CD4-positive, alpha-beta T cell treated with Interleukin-1 beta for 1 hour (primary cell): ENCODE measurements at places on chromosomes 1 and 21.

- no peak for DNase-seq
These were observed 84.1 kb downstream of the GPR88 start for GRCh38 chr1:100622037-100622436.

DNA sequence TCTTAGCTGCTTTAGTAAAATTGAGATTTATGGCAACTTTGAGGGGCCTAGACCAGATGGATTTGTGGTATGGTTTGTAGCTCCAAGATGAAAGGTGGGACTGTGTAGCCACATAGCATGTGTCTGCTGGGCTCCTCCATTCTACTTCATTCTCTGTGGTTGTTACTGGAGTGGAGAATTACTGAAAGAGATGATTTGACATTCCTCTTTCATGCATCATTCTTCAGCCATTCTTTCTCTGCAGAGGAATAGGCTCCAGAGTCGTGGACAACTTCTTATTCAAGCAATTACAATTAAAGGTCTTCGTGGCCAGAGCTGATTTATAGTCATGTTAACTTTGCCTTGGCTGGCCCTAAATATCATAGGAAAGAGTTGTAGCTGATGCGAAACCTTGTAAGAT is 328.9 kb downstream of the PAPPA2 start:
- DNase-seq, result no peak

- no peak for DNase-seq
These were observed 160.2 kb upstream of the IRF2BP2 start for GRCh38 chr1:234769986-234770795.

GRCh38 chr1:68340951-68341350 is 108.6 kb upstream of the WLS start:
- no peak for DNase-seq

DNA sequence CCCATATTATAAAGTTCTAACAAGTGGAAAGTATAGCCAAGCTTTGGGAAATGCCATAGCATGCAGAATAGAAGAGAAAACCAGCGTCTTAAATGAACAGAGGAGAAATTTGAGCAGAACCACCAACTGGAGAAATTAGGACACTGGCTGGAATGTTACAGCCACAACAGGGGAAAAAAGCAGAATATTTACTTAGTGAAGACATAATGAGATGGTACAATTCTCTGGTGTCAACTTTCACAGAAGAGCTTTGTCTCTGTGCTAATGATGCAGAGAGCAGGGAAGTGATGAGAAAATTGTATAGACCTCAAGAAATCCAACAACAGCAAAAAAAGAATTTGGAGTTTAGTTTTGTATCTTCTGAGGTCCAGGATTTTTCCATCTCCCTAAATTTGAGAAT is 249.7 kb downstream of the KIF26B start:
- DNase-seq, result no peak

GRCh38 chr21:41481191-41481590 is 26.8 kb downstream of the TMPRSS2 start:
- no peak for DNase-seq

DNA sequence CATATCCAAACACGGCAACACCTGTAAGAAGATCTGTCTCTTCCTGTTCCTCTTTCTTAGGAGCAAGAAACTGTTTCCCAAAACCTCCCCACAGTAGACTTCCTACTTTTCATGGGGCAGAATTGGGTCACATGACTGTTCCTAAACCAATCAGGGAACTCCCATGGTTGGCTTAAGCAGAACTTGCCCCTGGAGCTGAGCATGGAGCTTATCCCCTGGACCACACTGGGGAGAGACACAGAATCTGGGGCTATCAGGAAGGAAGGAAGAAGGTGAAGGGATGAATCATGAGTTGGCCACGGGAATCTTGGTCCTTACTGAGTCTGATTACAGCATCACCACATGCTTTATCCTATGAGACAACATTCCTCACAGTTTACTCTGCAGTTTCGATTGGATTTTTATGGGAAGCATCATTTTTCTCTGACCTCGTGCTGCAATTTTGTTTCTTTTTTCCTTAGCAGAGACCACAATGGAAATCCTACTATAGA is 81.8 kb downstream of the CDC7 start:
- no peak for DNase-seq

DNA sequence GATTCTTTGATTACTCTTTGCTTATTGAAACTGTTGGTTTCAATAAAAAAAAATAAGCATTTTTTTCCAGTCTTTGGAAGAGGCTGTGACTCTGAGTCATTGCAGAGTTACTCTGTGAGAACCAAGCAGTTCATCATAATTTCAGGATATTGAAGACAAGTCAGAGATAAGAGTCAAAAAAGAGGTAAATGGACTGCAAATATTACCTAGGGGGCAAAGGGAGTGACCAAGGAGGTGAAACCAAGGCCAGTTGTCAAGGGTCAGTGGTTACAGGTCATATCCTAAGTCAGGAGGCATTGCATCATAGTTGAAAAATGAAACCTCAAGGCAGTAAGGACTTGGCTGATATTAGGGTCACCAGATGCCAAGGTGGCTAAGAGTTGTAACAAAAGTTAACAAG is 597.1 kb upstream of the USP24 start:
- DNase-seq, result no peak

DNA sequence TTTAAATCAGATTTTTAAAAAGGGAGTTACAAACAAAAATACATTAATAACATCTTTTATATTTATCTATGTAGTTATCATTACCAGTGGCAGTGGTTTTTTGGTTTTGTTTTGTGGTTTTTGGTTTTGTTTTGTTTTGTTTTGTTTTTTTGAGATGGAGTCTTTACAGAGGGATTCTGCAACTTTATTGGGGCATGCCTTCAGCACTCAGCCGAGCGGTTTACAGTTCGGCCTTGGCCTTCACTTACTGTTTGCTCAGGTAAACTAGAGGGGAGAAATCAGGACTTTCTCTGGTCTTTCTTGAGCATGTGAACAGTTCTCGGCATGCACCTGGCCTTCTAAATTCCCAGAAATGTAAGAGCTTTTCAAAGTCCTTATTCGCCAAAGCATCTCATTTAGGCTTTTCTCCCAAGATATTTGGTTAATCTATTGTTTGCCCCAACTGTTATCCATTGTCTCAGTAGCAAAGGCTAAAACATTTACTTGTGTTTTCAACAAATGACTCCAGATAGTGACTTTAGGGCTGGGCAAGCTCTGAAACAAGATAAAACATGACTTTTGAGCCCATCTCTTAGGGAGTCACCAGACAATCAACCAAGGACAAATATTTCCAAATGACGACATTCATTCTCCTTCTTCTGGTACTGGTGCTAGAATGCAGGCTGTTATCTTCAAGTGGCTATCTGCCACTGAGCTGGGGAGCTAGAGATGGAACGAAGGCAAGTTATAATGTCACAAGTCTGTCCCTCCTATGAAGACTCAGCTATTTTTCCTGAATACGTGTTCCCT is 48.4 kb upstream of the ADORA3 start:
- no peak for DNase-seq

DNA sequence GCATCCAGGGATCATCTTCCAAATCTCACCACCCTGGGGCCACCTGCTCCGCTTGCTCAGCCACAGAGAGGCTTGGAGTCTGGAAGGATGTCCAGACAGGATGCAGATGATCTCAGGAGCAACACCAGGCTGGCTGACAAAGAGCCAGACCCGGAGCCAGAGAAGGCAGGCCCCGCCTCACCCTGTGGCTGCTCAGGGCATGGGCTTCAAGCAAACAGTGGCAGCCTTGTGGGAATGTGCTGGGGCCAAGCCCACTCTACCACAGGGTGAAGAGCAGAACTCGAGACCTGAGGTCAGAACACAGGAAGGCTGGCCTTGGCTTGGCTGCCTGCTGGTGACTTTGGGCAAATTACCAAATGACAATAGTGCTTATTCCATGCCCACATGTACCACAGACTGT is 45.5 kb downstream of the MRPL37 start:
- no peak for DNase-seq

DNA sequence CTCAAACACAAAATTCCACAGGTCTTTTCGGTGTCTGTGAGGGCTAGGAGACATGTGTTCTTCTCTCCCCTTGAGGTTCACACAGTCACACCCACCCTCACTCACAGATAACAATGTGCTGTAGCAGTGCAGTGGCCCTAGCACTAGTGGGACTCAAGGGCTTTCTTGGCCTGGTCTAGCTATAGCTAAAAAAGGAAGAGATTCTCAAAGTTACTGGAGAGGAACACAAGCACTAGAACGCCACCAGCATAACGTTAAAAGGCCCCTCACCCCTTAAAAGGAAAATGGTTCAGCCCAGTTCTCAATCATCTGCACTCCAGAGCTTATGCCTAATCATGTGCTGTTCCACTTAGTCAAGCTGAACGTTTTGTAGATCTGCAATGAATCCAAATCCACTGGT is 39.5 kb downstream of the RGS8 start:
- no peak for DNase-seq

DNA sequence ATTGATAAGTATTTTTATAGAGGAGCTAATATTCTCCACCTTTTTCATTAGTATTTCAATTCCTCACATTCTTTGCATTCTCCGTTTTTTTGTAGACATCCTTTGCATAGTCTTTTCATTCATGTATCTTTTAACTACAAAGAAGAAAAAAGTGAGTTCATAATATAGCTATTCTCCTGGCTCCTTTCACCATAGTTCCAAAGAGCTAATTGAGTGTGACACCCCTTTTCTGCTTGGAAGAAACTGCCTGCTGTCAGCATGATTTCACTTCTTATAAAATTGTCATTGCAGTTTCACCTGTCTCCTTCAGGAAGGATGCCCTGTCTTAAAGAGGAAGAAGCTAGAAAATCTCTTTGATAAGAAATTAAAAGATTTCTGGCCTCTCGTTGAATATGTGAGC is 991.1 kb downstream of the KCNT2 start:
- no peak for DNase-seq

DNA sequence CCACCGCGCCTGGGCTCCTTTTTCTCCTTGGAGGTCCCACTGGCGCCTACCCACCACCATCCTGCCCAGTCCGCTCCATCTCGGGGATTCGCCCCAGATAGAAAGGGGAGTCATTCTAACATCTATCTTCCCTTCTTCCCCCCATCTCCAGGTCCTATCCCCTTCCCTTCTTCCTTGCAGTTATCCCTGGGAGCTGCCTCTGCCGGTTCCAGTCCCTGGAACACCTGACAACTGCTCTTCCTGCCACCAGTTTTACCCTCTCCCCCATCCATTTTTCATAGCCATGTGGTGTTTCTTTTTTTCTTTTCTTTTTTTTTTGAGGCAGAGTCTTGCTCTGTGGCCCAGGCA is 12.0 kb upstream of the COL16A1 start:
- no peak for DNase-seq

- DNase-seq, result no peak
These were observed 23.3 kb downstream of the THRAP3 start for GRCh38 chr1:36247538-36247937.

- DNase-seq, result peak; percentile 62
These were observed 13.9 kb downstream of the NT5C1A start for GRCh38 chr1:39657923-39658485.

DNA sequence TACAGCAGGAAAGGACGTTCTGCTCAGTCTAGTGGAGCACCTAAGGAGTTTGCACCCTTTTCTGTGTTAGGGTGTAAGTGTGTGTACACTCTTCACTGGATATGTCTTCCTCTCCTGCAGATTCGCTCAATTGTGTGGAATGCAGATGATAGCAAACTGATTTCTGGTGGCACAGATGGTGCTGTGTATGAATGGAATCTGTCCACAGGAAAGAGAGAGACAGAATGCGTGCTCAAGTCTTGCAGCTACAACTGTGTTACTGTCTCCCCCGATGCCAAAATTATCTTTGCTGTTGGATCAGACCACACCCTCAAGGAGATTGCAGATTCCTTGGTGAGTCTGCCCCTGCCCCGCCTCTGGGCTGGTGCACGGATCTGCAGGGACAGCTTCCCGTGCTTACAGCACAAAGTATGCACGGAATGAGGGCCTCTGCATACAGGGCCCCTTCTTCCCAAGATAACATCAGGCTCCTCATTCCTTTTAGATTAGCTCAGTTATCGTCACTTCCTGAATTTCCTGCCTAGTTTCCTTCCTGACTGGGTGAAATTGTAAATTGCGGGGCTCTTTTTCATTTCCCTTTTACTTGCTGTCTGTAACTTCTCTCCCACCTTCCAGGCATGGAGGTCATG is 34.6 kb downstream of the CFAP57 start:
- DNase-seq, result no peak

DNA sequence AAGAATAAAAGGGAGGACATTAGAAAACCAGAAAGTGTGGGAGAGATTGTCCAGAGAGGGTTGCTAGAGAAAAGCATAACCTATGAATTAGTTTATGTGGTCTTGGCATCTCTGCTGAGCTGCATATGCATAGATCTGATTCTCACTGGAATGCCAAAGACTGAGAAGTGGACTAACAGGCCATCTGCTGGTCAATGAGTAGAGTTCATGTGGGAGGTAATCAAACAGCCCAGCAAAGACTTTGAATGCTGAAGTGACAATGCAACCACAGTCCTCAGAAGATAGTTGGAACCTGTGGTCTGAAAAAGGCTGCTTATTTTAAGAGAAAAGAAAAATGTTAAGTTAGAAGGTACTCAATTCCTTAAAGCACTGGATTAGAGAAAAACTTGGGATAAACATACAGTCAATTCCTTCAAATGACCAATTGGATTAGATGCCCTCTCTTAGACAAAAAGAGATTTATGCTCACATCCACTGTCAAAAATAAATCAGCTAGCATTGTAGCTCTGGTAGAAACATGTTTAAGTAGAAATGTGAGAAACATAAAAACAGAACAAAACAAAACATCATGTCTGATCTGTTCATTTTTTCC is 382.8 kb downstream of the AMY1C start:
- no peak for DNase-seq

DNA sequence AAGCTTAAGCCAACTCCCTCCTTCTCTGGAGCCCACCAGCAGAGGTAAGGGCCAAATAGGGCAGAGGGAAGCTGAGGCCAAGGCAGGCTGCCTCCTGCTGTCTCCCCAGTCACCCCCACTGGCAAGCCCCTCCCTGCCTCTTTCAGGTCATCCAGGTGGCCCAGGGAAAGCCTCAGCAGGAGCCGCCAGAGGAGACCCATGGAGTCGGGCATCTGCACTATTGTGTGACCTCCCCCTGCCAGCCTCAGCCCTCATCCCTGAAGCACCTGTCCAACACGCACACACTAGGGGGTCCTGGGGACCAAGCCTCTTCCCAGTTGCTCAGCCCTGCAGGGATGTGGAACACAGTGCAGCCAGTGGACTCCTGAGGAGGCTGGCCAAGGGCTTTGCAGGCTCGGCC is 5.3 kb upstream of the NAXE start:
- no peak for DNase-seq

- DNase-seq, result no peak
These were observed 3.3 kb downstream of the RAVER2 start for GRCh38 chr1:64748222-64748621.
